ENCODE measurements at places on chromosomes 11 and 22.

- DNase-seq = no peak
Observed at GRCh38 chr11:58688789-58689503, 42.8 kb downstream of the GLYAT start.

DNA sequence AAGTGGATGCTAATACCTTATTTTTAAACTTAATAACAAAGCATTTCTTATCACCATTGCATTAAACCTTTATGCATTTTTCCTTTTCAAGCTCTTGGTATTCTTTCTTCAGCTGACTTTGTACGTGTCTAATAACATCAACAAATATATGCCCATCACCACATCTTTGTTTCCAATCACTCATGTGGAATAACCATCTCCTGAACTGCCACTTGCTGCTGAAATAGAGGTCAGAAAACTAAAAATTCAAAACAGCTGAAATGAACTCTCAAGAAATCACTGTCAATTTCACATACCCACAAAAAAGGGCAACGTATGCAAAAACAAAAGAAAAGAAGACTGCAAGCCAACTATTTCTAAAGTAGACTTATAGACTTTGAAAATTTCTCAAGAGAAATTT is 7.4 kb downstream of the MSANTD4 start:
- DNase-seq = no peak

DNA sequence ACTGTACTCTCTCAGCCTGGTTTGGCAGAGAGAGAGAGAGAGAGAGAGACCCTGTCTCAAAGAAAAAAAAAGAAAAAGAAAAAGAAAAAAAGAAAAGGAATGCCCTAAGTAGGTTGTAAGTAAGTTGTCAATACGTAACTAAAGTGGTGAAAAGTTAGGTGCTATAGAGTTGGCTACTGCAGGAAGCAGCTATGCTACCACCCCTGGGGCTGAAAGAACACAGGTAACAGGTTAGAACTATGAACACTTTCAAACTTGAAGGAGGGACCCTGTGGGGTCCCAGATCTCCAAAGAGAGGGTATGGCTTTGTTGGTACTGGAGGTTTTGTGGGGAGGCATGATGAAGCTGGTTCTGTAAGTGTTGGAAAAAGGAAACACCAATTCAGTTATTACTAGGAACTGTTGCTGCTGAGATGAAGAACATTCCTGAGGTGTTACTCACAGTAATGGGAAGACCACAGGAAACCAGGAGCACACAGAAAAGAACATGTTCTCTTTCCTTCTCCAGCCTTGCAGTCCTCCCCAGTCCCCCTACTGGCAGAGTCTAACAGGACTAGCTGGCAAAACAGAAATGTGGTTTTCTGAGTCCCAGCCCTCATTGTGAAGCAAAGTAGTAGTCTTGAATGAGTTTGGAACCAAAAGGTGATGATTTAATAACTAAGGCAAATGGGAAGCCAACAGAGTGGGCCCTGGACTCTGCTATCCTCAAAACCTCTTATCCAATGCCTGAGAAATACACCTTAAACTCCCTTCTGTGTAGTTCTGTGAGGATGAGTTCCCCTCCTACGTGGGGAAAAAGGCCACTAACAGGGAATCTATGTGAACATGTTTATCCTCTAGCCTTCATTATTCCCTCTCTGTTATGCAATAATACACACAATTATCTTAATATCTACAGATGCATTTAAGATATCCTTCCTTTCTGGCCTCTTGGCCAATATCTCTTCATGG is 427.0 kb upstream of the DDI1 start:
- DNase-seq = no peak

DNA sequence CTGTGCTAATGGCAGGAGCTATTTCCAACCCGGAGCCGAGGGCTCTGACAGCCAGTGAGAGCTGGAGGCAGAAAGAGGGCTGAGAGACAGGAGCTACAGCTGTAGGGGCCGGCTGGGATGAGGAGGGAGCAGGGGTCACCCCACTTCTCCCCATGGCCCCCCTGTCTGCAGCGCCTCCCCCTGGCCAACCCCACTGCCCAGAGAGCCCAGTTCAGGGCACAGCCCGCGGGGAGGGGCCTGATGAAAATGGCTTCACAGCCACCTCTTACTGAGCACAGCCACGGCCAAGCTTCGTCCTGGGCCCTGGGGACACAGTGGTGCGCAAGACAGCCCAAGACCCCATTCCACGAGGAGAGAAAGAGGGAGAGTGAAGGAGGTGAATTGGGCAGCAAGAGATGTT is 27.9 kb downstream of the RPL3 start:
- DNase-seq = no peak

DNA sequence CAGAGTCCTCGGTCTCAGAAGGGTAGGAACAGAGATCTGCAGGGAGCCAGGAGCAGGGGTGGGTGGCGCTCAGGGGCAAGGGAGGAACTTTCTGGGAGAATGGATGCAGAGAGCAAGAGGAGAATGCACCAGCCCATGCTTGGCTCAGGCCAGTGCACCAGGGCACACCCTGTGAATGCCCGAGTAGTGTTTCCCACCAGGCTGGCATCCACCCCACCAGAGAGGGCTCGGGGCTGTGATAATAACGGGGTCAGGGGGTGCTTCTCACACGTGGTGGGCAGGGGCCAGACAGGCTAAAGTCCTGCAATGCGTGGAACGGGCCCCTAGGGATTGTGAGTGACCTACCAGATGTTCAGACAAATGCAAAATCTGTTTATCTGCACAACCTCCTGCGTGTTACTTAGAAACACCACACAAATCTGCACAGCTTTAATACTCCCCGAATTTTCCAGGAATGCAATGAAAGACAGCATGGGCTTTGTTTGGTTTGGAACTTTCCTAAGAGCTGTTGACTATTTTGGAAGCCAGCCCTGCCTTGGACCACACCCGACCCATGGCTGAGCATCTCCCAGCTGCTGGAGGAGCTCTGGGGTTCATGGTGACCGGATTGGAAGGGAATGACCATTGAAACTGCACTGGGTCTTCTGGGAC is 368.3 kb downstream of the SHANK2 start:
- DNase-seq = no peak

DNA sequence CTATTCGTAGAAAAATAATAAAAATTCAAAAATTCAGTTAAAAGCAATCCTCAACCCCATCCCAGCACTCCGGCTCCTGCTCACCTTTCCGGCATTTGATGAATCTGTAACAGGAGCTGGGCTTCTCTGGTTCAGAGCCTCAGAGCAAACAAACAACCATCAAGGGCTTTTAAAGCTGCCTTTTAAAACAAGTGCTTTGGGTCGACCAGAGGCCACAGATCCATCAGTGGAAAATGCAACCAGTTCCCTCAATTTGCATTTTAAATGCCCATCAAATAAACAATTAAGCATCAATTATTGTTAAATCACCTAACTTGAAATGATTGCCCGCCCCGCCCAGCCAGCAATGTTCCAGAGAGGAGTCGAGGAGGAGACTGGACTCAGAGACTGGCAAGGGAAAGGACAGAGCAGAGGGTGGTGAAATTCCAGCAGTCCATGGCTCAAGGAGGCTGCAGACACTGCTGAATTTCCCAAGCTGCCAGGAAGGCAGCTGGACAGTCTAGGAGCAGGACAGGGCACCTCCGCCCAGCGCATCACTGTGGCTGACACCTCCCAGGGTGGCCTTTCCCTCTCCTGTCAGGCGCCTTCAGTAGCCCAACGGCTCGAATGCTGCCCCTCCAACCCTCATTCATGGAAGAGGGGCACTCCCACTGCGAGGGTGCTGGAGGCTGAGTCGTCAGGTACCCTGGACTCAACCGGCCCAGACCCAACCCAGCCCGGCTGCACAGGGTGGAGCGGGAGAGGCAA is 7.5 kb downstream of the FXYD6 start:
- no peak for DNase-seq

DNA sequence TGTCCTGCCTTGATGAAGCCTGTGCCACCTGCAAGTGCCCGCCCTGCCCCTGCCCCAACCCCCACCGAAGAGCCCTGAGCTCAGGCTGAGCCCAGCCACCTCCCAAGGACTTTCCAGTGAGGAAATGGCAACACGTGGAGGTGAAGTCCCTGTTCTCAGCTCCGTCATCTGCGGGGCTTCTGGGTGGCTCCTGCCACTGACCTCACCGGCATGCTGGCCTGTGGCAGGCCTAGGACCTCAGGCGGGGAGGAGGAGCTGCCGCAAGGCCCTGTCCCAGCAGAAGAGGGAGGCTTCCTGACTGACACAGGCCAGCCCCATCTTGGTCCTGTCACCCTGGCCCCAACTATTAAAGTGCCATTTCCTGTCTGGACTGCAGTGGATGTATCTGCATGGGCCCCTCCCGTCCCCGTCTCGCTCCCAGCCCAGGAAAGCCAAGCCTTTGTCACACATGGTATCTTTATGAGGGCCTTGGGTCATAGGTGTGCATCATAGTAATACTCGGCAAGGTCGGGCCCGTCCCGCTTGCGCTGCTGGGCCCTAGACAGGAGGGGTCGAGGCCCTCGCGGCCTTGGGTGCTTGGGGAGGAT is 882 bp downstream of the FREY1 start:
- no peak for DNase-seq

DNA sequence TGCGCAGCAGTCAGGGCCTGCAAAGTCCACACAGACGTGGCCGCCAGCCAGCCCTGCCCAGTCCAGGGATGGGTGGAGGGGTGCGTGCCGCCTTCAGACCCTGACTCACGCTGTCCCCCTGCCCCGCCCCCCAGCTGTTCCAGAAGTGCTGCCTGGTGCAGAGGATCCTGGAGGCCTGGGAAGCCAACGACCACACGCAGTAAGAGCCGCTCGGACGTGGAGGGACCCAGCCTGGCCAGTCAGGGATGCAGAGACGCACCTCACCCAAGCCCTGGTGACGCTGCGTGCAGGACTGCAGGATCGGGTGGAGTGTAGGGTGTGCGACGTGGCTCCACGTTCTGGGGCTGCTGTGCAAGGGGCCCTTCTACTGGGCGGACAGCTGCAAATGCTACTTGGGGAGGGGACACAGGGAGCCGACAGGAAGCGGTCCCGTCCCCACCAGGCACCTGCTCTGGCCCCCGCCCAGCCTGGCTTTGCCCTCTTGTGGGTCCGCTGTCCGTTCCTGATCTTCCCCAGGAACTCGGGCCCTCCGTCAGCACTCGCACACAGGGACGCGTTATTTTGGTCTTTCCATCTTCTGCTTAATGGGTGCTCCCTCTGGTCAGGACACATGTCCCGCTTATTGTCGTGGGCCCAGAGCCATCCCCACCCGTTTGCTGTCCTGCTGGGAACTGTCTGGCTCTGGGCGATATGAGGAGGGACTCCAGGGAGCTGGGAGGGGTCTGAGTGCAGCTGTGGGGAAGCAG is 42.5 kb downstream of the SBF1 start:
- DNase-seq = no peak

DNA sequence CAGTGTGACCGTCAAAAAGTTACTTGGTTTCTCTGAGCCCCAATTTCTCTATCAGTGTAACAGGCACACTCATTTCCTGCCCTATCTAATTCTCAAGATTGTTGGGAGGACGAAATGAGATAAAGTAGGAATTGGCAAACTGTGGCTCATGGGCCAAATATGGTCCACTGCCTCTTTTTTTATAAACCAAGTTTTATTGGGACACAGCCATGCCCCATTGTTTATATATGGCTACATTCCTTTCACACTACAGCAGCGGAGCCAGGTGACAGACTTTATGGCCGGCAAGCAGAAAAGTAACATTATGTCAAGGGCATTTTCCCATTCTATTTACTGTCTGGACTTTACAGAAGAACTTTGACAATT is 116.7 kb upstream of the TIMP3 start:
- no peak for DNase-seq

- DNase-seq = no peak
Observed at GRCh38 chr11:778976-779954, 2.0 kb upstream of the GATD1 start.

DNA sequence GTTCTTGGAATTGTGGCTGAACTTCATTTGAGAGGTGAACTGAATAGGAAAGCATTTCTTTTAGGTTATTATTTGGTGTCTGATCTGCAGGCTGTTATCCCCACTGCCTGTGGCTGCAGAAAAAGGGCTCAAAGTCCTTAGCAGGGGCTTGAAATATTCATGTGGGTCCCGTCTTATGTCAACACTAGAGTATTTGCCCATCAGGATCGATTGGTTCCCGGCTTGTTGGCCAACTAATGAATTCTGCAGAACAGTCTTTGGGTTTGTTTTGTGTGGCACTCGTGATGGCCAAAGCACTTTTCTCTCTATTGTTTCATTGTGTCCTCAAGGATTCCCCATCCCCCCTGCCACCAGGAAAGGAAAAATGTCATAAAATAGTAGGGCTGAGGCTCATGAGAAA is 211.9 kb downstream of the MYO18B start:
- no peak for DNase-seq

DNA sequence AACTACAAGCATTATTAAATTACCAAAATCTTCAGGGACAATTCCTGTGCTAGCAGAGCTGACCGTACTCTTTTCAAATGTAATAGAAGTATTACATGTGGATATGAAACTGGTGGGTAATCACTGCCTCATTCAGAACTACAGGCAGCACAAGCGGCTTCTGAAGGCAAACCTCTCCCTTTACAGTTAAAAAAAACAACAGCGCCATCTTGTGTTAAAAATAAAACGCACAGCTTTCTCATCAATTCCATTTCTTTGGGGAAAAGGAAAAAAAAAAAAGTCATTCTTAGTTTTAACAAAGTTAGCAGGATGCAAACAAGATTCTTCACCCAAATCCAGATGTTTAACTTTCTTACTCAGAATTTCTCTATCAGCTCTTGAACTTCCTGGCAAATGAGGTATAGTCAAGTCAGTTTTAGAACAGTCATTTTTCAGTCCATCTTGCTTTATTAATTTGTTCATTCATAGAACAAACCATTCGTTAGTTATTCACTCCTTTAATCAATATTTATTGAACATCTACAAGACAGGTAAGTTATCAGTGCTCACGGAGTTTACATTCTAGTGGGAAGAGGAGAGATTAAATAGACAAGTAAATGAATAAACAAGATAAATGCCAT is 331.8 kb upstream of the MPPED2 start:
- no peak for DNase-seq

GRCh38 chr11:79167510-79168188 is 273.2 kb downstream of the TENM4 start:
- no peak for DNase-seq
